ENCODE measurements at places on chromosomes 11 and 22. TPM values are rescaled to one million over a fixed set of nuclear protein-coding genes. Genes with fewer than 3 reads are reported as not detected.

DNA sequence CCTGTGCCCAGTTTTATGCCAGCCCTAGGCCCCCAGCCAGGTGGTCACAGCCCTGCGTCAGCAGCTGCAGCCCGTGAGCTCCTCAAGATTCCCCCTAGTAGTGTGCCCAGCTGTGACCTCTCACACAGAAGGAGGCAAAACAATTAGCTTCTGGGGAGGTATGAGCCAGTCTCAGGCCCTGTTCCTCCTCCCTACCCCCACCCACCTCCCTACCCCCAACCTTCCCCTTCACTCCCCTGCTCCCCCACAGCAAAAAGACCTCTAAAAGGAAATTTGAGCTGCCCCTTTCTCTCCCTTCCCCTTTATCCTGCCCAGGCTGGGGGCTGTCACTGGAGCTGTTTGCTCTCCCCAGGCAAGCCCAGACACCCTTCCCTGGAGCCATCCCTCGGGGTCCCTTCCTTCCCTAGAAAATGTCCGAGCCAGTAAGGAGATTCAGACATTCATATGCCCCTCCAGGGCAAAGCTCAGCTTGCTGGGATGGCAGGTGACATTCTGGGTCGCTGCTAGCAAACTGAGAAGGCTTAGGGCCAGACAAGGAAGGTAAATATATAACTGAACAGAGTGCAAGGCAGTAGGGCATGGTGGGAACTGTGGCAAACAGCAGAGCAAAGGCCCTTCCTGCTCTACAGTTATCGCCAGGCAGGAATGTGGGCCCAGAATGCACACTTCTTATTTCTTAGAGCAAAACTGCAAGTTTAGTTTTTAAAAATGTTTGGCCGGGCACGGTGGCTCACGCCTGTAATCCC lies 300.2 kb downstream of the MN1 start:
- no peak for DNase-seq

DNA sequence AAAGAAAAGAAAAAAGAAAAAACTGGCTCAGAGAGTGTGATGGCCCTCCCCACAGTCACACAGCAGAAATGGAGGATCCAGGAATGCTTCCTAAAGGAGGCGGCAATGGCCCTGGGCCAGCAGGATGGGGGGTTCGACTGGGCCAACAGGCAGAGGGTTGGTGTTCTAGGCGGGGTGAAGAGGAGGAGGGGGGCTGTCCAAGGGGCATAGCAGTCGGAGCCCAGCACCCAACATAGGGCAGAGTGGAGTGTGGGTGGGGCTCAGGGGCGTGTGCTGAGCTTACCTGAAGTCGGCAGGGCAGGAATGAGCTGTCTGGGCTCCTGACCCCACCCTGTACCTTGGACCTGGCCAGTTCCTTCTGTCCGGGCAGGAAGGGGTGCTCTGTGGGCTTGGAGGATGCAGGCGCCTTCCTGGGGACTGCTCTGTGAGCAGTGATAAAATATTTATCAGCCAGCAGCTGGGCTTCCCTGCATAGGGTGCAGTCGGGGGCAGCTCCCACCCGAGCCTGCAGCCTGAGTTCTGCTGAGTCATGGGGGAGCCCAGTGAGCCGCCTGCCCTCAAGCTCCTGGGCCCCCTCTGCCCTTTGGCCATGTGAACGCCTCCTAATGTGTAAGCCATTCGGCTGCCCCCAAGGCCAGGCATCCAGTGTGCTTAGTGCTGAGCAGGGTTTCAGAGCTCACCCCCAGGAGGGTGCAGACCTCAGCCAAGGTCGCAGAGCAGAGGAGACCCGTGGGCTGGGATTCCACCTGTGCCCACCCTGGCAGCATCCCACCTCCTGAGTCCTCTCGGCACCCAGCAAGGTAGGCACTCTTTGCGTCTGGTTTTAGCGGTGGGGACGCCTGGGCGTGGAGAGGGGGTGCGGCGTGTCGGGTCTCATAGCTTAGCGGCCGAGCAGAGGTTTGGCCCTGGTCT lies 25.3 kb upstream of the PRR5 start:
- no peak for DNase-seq

- DNase-seq: no peak
Observed at GRCh38 chr11:87322568-87322967, 284.8 kb downstream of the TMEM135 start.

DNA sequence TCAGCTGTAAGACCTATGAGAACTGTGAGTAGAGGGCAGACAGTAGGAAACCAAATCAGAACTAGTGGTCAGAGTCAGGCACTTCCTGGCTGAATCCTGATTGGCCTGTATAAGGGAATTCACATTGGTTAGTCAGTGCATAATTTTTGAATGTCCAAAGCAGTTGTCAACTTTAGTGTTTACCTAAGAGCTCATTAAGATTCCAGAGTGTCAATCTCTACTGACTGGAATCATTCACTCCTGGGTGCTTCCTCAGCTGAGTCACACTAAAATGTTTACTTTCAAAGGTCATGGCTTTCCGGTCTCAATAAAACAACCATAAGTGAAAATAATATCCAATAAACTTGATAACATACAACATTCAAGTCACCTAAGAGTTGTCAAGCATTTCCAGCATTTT lies 306.1 kb downstream of the C11orf87 start:
- DNase-seq: no peak

DNA sequence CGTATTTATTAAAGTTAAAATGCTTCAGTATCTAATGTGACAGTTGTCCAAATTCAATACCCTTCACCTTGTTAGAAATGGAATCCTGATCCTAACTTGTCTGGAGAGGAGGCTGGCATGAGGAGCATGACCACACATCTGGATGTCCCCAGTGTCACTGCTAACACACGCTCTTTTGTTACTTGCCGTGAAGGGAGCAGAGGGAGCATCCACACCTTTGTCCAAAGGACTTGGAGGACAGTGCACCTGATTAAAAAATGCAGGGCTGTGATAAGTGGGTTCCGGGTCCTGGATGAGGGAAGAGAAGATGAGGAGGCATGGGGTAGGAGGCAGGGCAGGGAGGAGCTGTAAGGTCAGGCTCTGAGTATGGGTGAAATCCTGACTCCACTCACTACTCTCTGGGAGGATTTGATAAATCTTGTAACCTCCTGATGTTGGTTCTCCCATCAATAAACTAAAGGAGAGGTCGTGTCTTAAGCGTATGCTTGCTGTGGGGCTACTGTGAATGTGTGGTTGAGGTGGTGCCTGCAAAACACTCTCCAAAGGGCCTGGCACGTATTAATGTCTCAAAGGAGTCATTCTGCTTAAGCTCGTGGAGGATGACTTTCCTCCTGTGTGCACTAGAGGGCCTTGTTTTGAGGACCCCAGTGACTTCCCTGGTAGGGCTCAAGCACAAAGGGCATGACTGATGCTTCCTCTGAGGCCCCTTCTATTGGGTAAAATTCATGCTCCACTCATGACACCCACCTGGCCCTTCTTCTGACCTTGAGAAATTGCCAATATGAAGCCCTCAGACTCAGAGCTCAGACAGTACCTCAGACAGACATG lies 16.8 kb upstream of the IGLL5 start:
- no peak for DNase-seq

- no peak for DNase-seq
Observed at GRCh38 chr11:66509131-66509561, 1.3 kb upstream of the BBS1 start.

DNA sequence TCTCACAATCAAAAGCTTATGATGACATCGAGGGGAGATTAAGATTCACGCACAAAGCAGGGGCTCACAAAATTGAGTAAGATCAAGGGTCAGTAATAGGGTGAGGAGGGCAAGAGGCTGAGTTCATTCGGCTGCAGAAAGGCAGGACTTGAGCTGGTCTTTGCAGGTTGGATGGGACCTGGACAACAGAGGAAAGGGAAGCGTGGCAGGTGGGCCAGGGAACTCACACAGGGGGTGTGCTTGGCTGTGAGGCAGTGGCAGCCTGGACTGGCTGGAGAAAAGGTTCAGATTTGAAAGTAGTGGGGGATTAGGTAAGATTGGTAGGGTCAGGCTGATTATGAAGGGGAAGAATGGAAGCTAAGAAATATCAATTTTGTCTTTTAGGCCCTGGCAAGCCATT lies 161.6 kb downstream of the PKNOX2 start:
- no peak for DNase-seq

GRCh38 chr11:75505916-75506692 lies 19.6 kb downstream of the GDPD5 start:
- no peak for DNase-seq

DNA sequence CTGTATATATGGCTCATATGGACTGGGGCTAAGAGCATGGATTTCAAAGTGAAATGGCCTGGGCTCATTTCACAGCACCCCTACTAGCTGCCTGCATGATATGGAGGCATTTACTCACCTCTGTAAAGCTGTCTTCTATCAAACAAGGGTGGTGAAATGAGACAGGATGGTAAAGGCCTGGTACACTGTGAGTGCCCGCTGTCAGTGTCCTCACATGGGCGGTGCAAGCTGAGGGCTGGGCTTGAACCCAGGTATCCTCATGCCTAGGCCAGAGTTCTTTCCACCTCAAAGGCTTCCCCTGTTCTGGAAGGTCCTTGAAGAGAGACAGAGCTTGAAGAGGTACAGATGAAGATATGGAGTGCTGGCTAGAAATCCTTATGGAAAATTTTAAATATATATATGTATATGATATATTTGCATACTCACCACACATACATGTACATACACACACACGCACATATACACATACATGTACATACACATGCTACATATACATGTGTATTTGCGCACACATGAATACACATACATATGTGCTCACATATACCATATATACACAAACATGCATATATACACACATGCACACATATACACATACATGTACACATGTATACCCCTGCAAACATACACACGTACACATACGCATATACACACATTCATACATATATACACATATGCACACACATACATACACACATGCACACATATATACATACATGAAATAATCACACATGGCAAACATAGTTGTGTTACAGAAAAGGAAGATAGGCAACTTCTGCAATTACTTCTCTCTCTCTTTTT lies 44.7 kb downstream of the MICAL2 start:
- DNase-seq: no peak

CARD16 gene
- total RNA-seq: 54.7 TPM

CASP5 gene
- total RNA-seq: not detected
